ENCODE measurements at places on chromosomes 5 and 9.
A peak's percentile ranks its signal among the peaks of the same experiment; 100 is the strongest.

GRCh38 chr5:132389585-132390286 lies 20.2 kb downstream of the SLC22A5 start:
- DNase-seq, result peak; percentile 100

- DNase-seq, result no peak
These were observed 179.6 kb upstream of the PUM3 start for GRCh38 chr9:3023449-3023848.

DNA sequence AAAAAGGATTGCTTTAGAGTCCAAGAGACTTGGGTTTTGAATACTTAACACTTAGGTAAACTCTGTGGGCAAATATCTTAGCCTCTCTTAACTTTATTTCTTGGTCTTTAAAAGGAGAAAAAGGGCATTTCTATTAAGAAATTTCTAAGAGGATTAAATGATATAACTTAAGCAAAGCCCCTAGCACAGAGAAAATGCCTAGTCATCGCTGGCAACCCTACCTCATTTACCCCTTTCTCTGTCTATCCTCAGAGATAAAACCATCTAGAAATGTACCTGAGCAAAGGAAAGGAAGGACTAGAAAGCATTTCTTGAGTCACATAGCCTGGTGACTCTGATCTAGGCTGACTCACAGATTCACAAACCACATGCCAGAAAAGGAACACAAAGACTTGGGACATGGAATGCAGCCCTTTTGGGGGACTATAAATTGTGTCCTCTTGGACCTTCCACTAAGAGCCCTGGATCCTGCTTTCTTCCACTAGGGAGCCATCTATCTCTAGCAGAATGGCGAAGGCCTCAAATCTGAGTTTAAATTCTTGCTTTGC lies 120.6 kb downstream of the FOXD1 start:
- no peak for DNase-seq

- peak; percentile 43 for DNase-seq
These were observed 67.5 kb upstream of the MAMDC2 start for GRCh38 chr9:69976152-69976551.

DNA sequence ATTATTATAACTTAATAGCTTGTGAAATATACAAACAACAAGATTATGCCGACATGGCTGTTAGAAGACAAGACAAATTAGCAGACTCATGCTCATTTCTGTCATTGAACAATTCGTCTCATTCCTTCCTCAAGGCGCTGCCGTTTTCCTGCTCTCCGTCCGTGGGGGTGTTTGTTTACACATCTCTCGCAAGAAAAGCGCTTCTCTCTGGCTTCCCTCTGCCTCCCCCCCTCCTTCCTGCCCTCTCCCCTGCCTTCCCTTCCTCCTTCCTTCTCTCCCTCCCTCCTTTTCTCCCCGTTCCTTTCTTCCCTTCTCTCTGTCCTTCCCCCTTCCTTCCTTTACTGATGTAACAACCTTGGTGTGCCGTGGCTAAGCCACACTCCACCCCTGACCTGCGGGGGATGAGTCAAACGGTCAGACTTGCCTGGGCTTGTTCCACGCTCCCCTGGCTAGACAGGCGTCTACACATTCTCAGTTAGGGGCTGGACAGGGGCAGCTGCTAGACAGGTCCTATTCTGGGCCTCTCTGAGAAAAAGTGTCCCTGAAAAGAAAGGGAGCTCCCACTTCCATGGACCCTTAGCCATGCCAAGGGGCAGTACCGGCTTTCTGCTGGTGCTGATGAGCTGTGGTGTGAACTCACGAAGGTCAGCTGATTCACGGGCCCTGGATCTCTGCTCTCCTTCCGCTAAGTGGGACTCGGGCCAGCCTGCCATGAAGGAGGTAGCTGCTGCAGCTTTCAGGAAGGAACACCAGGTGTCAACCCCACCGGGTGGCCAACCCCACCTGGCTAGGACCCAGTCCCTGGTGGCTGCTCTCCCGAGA lies 32.0 kb upstream of the SPTLC1 start:
- peak; percentile 58 for DNase-seq

DNA sequence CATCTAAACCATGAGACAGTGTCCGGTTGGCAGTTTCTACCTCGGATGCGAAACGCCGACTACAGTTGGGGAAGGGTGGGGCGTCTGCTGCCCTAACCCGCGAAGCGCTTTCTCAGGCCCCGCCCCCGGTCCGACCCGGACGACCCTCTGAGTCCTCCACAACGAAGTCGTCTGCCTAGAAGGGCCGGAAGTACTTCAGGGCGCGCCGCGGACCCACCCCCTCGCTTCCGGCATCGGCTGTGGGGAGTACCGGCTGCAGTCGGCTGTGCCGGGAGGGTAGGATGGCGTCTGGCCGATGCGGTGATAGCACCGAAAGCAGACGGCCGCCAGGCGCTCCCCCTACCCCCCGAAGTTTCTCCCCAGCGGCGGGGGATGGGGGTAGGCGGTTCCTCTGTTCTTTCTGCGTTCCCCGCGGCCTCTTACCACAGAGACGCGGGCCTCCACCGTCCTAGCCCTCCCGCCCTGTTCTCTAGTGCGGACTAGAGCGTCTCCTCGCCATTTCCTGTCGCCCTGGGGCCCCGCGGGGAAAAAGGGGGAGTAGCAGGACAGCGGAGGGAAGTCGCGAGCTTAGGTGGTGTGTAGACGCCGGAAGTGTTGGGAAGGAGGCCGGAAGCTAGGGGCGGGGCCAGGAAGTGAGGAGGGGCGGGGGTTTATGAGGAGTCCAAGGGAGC lies at the start of gene TRIM41:
TSS of gene TRIM41 (plus strand) at position 224 of the 671 bp plus-strand sequence. CDS start 719 bp downstream, outside the sequence.
- no peak for DNase-seq

GRCh38 chr9:33158843-33159776 lies 8.0 kb downstream of the B4GALT1 start:
- no peak for DNase-seq

- no peak for DNase-seq
These were observed 182.4 kb downstream of the ACTL7B start for GRCh38 chr9:108673386-108673785.

- no peak for DNase-seq
These were observed 65.9 kb downstream of the ELL2 start for GRCh38 chr5:95895771-95896170.

GRCh38 chr5:73686912-73687311 lies 60.9 kb downstream of the ARHGEF28 start:
- no peak for DNase-seq

DNA sequence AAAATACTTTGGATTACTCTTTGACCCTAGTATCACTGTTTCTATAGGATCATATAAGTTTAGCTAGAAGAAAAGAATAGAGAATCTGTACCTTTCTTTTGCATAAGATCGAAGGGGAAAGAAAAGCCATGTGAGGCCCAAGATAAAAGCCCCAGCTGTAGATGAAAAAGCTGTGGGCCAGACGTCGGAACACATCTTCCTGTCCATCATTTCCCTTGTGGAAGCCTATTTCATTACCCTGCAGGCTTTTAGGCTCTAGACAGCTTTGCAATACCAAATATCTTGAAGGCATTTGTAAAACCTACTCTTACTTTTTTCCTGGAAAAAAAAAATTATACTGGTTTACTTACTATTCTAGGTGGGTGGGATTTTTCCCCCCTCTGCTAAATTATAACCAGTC lies 10.0 kb downstream of the PALM2AKAP2 start:
- no peak for DNase-seq

- DNase-seq, result peak; percentile 1
These were observed 41.6 kb upstream of the POU5F2 start for GRCh38 chr5:93782978-93783377.

- no peak for DNase-seq
These were observed 152.5 kb downstream of the ESM1 start for GRCh38 chr5:54832858-54833257.

- DNase-seq, result no peak
These were observed 43.3 kb upstream of the SLCO6A1 start for GRCh38 chr5:102542057-102542456.

DNA sequence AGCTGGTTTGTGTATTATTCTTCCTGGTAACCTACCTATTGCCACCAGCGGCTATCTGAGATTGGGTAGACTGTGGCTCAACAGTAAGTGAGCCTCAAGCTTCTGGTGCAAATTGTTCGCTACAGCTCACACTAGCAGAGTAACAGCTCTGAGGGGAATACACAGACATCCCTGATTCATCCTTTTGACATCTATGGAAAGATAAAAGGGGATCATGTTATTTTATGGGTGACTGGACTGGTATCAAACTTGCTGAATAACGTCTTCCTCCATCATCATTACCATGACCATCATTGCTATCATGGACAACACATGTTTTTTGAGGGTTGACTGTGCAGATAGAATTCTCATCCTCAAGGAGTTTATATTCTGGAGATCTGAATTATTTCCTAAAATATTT lies 129.6 kb downstream of the PIK3R1 start:
- no peak for DNase-seq

DNA sequence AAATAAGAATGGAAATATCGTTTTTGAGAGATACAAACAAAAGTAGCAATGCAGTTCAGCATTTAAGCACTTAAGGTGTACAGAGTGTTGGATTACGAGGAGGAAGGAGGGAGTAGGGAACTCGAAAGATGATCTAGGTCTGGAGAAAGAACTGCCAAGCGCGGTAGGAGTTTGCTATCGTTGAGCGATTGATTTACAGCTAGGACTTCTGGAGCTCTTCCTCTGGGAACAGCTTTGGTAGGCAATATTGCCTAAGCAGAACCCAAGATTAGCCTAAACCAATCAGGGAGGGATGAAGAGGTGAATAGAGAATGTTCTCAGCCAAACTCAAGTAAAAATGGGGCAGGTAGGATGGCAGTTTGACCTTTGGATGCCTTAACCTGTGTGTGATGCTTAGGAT lies 965 bp downstream of the CLTA start:
- no peak for DNase-seq

DNA sequence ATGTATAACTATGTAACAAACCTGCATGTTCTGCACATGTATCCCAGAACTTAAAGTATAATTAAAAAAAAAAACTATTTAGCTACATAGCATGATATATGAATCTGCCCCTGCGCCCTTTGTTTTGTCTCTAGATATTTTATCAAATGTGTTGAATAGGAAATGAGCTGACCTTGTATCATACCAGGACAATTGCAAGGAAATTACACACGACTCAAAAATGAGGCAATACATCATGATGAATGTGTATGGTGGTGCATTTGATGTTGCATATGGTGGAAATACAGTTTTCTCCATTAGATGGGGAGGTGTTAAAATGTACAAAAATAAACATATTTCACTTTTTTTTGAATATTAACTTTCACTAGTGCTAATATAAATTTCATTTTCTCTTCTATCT lies 28.6 kb upstream of the CEP78 start:
- DNase-seq, result no peak

DNA sequence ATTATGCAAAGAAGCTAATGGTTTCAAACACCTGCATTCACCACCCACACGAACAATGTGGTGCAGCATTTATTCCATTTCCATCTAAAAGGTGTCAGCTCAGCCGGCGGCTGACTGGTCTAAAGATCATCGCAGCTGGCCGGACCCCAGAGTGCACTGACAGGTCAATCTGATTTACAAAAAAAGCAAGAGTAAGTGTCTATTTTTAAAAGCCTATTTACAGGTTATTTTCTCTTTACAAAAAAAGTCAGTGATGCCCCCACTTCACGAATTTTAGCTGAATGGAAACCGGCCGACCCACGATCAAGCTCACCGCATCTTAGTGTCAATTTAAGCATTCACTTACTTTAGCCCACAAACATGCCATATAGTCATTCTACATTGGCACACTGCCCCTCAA lies 58.3 kb downstream of the SEMA4D start:
- no peak for DNase-seq

GRCh38 chr9:132020272-132020671 lies 59.4 kb downstream of the MED27 start:
- DNase-seq, result no peak

Data from amniotic stem cell (primary cell).